ENCODE measurements at places on chromosomes 5 and 9.

DNA sequence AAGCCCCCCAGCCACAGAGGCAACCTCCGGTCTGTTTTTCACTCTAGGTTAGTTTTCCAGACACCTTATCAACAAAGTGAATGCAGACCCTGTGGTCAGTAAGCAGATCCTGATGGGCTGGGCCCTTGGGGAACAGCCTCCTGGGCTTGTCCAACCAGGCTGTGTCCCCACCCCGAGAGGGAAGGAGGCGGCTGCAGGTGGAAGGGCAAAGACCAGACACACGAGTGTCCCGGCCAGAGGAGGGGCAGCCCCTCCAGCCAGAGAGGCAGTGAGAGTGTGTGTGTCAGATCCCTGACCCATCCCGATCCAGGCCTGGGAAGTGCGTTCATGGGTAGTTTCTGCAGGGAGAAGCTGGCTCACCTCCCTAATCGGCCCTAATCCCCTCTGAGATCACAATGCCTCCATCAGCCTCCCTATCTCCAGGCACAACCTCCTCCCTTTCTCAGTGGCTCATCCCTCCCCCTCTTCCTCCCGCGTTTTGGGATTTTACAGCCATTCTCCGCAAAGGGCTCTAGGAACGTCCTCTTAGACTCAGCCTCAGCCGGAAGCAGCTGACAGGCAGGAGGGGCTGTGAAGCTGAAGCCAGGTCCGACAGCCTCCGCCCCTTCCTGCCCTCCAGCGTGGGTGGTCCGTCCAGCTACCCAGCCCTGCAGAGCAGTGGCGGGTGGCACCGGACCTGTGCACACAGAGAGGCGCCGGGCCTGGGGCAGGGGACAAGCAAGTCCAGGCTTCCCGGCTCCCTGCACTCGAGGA, 9.7 kb downstream of the SLC12A7 start:
- DNase-seq: no peak

DNA sequence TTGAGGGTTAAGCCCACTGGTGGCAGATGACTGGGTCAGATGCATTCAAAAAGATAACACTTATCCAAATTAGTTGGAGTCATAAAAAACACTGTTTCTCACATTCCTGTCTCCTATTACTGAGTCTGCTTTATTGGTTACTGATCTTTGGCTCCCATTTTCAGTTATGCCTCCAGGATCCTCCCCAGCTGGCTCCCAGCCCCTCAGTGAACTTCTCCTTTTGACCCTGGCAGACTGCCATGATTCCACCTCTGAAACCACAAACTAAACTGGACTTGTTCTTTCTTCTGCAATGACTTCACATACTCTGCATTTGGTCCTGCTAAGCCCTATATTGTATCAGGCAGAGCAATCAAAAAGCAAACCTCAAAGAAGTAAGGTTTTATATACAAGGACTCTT, 860.8 kb upstream of the DMAC1 start:
- no peak for DNase-seq

GRCh38 chr5:31113101-31113500, 80.4 kb upstream of the CDH6 start:
- no peak for DNase-seq

- no peak for DNase-seq
These were observed 388.9 kb upstream of the TRPC7 start for GRCh38 chr5:136754216-136754615.

DNA sequence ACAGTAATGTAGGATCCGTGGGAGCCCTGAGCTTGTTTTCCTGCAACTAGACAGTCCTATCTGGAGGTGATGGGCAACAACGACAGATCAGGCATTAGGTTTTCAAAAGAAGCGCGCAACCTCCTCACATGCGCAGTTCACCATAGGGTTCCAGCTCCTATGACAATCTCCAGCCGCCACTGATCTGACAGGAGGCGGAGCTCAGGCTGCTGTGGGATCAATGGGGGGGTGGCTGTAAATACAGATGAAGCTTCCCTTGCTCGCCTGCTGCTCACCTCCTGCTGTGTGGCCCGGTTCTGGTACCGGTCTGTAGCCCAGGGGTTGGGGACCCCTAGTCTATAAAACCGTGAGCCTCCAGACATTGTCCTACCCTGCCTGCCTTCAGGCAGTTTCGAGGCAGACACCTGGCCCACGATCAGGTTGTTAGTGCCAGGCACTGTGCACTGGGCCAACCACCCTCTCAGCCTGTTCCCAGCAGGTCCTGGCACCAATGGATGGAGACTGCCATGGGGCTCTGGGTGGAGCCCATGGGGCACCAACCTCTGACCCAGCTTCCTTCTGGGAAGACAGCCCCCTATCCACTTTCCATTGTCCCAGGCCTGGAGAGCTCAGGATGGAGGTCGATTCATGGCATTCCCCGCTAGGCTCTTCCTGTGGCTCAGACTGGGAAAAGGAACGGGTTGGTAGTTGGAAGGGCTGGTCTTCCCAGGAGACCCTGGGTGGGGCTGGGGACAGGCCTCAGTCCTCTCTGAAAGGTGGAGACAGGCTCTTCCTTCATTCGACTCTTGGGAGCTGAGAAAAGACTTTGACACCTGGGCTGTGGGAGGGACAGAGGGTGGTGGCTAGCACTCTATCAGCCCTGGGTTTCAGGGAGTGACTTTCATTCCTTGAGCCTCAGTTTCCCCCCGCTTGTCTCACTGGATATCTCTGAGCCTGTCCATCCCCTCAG, 1.7 kb downstream of the ENDOG start:
- no peak for DNase-seq

DNA sequence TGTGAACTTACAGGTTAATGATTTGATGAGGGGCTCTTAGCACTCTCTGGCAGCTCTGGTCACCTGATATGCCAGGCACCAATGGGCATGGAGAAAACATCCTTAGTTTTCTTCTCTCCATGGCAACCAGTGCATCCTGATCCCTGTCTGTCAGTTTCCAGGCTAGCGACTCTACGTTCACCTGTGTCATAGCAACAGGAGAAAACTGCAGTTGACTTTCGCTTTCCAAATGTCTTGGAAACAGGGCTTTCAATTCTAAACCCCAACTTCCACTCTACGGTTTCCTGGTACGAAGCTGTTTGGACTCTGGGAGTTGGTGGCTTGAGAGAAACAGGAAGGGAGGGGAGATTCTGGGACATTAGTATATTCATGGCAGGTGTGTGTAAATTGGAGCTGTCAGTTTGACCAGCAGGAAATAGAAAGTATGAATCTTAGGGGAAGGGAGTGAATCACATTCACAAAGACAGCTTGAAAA, 74.4 kb downstream of the SLC28A3 start:
- no peak for DNase-seq

DNA sequence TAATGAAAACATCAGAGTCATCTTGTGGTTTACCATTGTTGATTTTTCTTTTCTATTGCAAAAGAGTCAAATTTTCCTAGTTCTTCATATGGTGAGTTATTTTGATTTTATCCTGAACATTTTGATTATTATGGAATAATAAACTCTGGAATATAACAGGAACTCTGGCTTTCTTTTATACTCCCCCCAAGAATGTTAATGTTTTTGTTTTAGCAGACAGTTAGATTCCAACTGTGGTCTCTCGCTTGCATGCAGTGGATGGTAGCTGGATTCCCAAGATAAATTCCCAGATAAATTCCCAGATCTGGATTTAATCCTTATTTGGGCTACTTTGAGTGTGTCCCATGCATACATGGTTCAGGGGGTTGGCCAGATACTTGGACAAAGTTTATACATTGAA, 109.8 kb downstream of the NSG2 start:
- DNase-seq: no peak

DNA sequence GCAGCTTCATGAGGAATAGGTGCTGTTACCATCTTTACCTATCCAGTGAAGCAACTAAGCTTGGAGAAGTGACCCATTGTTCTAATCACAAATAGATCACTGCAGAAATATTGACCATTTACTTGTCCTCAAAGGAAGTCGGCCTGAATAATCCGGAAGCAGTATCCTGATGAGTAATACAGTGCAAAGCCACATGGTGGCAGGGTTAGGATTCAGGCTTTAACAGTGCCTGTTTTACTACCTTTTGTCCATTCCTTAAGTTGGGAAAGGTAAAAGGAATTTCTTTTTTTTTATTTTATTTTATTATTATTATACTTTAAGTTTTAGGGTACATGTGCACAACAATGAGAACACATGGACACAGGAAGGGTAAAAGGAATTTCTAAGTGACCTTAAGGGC, 336.3 kb downstream of the KDM4C start:
- no peak for DNase-seq

- DNase-seq: no peak
These were observed 1.6 kb downstream of the SOWAHA start for GRCh38 chr5:132814503-132815294.

GRCh38 chr5:39015743-39016586, 58.2 kb downstream of the RICTOR start:
- DNase-seq: no peak

- DNase-seq: no peak
These were observed 32.8 kb upstream of the MSANTD3 start for GRCh38 chr9:100394032-100394695.

All from stimulated activated CD8-positive, alpha-beta memory T cell treated with anti-CD3 and anti-CD28 coated beads, Interleukin-15, amount 100 ng/mL, for 4 hours (primary cell).